ENCODE measurements at places on chromosomes 13 and 19.

DNA sequence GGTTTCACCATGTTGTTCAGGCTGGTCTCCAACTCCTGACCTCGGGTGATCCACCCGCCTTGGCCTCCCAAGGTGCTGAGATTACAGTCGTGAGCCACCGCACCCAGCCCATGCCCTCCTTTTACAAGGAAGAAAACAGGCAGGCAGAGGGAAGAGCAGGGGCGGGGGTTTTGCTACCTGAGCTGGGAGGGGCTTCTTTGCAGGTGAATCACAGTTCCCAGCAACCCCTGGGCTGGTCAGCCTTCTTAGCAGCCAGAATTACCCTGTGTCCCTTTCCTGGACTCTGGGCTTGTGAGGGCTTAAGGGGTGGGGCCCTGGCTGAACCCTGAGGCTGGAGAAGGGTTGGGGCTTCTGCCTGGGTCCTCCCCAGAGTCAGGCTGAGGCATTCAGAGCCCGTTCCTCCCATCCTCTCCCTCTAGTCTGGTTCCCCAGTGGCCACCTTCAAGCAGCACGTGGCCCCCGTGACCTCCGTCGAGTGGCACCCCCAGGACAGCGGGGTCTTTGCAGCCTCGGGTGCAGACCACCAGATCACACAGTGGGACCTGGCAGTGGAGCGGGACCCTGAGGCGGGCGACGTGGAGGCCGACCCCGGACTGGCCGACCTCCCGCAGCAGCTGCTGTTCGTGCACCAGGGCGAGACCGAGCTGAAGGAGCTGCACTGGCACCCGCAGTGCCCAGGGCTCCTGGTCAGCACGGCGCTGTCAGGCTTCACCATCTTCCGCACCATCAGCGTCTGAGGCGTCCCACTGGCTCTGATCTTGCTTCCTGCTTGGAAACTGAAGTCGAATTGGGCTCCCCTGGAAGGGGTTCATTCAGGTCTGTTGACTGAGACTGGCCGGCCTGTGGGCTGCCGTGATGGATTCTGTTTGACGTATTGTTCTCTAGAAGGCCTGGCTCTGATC is 2.8 kb upstream of the KCNJ14 start:
- DNase-seq = no peak

GRCh38 chr13:35614666-35615065 is 138.2 kb upstream of the MAB21L1 start:
- no peak for DNase-seq

- no peak for DNase-seq
Observed at GRCh38 chr13:29497137-29497654, 98.3 kb downstream of the SLC7A1 start.

- DNase-seq = peak; percentile 39
Observed at GRCh38 chr19:10431943-10432735, 11.8 kb downstream of the PDE4A start.

GRCh38 chr13:50617134-50617721 is 226.3 kb downstream of the DLEU7 start:
- no peak for DNase-seq

DNA sequence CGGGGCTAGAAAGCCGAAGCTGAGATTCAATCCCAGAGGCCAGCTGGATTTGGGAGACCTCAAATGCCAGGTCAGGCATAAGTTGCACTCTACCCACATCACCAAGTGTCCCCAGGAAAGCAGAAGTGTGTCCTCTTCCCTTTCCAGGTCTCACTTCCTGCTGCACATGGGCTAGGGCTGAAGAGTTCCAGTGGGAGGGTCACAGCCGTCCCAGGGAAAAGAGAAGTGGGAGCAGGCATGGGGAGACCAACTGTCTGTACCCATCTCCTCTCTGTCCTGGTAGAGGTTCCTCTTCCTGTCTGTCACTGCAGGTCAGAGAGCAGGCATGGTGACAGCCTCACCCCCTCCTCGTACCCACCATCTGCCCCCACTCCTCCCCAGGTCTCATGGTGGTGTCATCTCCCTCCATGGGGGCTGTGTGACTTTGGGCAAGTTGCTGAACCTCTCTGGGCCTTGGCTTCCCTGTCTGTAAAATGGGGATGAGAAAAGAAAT is 14.8 kb downstream of the AXL start:
- no peak for DNase-seq

DNA sequence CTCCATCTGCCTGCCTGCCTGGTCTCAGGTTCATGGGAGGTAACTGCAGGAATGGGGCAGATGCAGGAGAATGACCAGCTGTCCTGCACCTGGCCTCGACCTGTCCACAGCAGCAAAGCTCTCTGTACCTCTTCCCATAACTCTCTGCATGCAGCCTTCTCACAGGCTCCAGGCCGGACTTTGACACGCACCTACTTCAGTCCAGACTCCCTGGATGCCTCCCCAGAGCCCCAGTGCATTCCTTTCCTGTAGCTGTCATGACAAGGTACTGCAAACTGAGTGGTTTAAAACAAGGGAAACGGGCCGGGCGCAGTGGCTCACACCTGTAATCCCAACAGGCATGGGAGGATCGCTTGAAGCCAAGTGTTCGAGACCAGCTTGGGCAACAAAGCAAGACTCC is 3.3 kb downstream of the NANOS2 start:
- no peak for DNase-seq

- DNase-seq = no peak
Observed at GRCh38 chr13:98468361-98468760, 108.5 kb downstream of the STK24 start.

DNA sequence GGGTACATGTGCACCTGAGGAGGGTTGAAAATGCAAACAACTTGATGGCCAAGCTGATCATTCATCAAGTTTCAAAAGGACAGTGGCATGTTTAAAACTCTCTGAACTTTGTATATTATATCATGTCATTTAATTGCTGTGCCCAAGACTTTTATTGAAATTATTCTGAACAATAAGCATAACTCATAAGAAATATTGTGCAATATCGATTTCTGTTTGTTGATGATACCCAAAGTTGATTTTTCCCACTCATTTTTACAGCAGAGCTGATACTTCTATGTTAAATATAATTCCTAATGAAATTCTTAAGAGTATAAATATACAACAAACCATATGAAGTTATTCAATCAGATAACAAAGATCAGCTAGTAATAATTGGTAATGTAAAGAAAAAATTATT is 49.1 kb downstream of the PCDH17 start:
- DNase-seq = no peak

GRCh38 chr13:48275507-48275906 is 28.0 kb upstream of the RB1 start:
- no peak for DNase-seq

DNA sequence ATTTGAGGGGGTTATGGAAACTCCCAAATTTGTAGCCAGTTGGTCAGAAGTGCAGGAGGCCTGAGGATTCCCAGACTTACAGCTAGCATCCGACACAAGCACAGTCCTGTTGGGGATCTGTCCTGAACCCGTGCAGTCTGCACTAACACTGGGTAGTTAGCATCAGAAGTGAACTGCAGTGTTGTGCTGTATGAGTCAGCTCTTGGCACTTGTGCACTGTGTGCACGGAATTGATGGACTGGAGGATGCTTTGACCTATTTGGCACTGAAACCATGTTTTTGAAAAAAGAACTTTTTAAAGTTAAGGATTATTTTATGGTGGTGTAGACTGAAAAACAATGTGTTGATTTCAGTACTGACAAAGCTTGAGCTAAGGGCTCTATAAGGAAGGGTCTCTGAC is 279.0 kb downstream of the NHLRC3 start:
- no peak for DNase-seq

DNA sequence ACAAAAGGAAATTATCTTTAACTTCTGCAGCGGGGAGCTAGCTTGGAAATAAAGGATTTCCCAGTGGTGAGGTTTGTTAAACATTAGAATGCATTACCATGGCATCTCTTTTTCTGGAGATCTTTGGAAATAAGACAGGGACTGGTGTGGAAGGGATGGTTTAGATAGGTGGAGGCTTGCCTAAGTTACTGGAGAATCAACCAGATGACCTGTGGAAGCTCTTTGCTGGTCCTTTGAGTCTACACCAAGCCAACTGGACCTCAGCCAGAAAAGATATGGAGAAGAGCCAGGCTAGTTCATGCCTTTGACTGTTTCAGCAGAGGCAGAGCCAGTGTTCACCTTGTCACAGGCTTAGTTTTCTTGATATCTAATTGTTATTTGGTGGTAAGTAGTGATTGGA is 134.7 kb downstream of the KCNRG start:
- DNase-seq = no peak

GRCh38 chr13:106996867-106997618 is 429.1 kb upstream of the ARGLU1 start:
- no peak for DNase-seq
